Naive B cell (primary cell): ENCODE measurements at places on chromosomes 1 and 21. TPM values are rescaled to one million over a fixed set of nuclear protein-coding genes. Genes with fewer than 3 reads are reported as not detected.

- no peak for DNase-seq
These were observed 27.2 kb upstream of the ATP1A1 start for GRCh38 chr1:116345843-116346242.

DNA sequence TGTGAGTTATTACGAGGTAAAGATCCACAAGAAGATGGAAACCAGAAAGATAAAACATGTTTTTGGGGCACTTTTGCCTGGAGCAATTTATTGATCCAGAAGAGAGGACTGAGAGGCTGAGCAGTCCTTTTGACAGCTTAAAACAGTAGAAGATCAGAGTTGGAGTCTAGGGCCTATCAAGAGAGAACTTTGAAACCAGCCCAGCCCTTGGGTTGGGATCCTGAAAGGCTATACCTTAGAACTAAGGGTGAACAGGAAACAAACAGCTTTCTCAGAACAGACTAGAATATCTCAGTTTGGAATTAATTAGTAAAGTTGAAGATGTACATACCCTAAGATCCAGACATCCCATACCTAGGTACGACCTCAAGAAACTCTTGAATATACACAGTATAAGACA is 89.6 kb downstream of the ZZZ3 start:
- DNase-seq = no peak

DNA sequence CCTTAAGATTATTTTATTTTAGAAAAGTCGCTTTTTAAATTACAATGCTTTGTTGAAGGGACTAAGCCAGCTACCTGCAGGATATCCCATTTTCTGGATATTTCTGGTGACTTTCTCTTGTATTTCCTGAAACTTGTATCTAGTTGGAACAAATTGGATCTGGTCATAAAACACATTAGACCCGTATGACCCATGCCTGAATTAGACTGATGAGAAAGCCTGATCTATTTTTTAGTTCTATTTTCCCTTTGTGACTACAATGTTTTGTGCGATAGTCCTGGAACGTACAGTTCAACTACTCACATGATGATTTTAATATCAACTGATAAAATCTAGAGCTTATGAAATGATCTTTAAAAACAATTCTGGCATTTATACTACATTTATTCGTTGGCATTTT is 151.8 kb downstream of the RHOU start:
- DNase-seq = no peak

DNA sequence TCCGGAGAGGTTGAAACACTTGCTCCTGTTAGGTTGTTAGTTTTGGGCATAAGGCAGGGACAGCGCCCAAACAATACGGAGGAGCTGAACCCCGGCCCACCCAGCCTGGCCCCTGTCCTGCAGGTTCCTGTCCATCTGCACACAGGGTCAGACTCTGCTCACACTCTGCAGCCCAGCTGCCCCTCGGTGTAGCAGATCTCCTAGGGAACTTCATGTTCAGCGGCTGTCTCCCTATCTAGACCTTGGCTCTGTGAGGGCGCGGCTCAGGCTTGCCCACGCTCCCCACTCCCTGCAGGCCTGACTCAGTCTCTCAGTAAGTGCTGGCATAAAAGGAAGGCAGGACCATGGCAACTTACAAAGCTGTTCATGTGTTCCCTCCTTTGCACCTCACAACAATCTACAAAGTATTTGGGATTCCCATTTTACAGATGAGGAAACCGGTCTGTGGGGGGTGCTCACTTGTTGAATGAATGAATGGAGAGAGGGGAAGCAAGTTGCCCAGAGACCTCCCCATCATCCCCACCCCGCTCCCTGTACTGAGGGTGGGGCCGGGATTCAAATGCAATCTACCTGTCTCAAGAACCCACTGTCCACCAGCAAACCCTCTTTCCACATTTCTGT is 26.2 kb downstream of the ACOT11 start:
- DNase-seq = no peak

GRCh38 chr1:72526926-72527325 is 244.6 kb upstream of the NEGR1 start:
- DNase-seq = no peak

- DNase-seq = no peak
These were observed 70.7 kb downstream of the RPE65 start for GRCh38 chr1:68379085-68379478.

OR2T35 gene
- 0.13 TPM for polyA plus RNA-seq

KRTAP13-2 gene
- polyA plus RNA-seq = not detected

VSIG8 gene
- polyA plus RNA-seq = not detected
